Muscle of back (tissue), 13 donors: ENCODE measurements at places on chromosomes 3 and 15. TPM values are rescaled to one million over a fixed set of nuclear protein-coding genes. Genes with fewer than 3 reads are reported as not detected.

- DNase-seq, result no peak
Observed at GRCh38 chr3:78455712-78456433, 1311.9 kb downstream of the ROBO1 start.

- no peak for DNase-seq
Observed at GRCh38 chr15:85935182-85935581, 140.5 kb upstream of the KLHL25 start.

DNA sequence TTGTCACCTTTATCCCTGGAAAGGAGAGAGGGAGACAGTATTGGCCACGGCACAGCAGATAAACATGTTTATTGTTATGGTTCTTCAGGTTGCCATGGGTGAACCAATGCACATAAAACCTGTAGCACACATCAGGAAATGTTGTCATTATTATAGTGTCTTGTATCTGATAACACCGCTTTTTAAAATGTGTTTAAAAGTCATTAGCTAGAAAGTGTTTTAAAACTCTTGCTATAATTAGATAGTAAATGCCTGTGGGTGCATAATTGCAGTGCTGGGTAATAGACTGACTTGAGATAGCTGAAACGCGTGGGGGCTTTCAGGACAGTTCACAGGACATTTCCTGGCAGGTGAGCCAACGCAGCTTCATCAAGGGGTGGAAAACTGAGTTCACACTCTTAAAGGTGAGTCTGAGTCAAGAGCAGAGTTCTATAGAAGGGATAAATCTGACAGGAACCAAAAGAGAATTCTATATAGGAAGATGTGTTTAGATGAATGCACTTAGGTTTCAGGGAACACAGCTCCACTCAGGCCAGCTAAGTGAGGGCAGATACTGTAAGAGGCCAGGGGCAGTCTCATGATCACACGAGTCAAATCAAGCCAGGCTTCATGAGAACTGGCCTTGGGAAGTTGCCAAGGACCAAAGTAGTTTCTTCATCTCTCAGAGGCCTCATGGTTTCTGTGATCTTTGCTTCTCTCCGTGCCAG is 35.6 kb upstream of the PPP4R2 start:
- peak; percentile 11 for DNase-seq

GRCh38 chr3:42847731-42848130 is 27.9 kb downstream of the CYP8B1 start:
- DNase-seq, result peak; percentile 28

- no peak for DNase-seq
Observed at GRCh38 chr15:31513178-31513577, 186.5 kb downstream of the KLF13 start.

- no peak for DNase-seq
Observed at GRCh38 chr15:61812476-61812875, 247.8 kb downstream of the VPS13C start.

GRCh38 chr15:91723959-91724358 is 129.5 kb upstream of the SLCO3A1 start:
- no peak for DNase-seq

DNA sequence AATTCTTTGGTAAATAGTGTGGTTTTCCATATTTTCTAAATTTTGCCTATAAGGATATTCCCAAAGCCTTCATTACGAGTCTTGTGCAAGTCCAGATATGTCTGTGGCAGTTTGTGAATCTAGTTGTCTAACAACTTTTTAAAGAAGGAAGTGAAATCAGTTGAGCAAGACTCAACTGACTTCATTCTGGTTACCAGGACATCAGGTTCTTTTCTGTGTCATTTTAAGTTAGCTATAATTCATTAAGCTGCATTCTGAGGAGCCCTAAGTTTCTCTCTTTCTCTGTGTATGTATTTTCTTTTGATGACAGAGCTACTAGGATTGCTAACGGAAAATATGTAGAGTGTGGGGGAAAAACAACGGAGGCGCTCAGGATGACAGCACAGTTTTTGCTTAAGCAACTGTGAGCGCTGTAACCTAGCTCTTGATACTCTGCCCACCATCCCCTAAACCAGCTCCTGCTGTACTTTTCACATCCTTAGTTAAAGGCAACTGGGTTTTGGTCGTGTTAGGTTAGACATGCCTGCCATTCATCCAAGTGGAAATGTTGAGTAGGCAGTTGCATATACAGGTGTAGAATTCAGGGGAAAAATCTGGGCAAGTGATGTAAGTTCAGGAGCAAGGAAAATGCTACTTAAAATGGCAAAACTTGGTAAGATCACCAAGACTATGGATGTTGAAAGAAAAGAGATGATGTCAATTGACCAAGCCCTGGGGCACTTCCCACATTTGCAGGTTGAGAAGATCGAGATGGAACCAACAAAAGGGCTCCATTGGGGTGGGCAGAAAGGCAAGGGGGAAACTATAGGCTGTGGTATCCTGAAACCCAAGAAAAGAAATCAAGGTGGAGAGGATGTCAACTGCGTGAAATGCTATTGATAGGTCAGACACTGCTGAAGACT is 9.2 kb downstream of the MFSD1 start:
- no peak for DNase-seq

TNFAIP8L3 gene
- 3.2 TPM for polyA plus RNA-seq

CRYBG3 gene
- polyA plus RNA-seq, result 28.6 TPM

CDC25A gene
- 5.3 TPM for polyA plus RNA-seq
